ENCODE measurements at places on chromosomes 2 and 18.

- DNase-seq, result peak; percentile 75
Observed at GRCh38 chr18:62877411-62878221, 162.3 kb downstream of the PHLPP1 start.

DNA sequence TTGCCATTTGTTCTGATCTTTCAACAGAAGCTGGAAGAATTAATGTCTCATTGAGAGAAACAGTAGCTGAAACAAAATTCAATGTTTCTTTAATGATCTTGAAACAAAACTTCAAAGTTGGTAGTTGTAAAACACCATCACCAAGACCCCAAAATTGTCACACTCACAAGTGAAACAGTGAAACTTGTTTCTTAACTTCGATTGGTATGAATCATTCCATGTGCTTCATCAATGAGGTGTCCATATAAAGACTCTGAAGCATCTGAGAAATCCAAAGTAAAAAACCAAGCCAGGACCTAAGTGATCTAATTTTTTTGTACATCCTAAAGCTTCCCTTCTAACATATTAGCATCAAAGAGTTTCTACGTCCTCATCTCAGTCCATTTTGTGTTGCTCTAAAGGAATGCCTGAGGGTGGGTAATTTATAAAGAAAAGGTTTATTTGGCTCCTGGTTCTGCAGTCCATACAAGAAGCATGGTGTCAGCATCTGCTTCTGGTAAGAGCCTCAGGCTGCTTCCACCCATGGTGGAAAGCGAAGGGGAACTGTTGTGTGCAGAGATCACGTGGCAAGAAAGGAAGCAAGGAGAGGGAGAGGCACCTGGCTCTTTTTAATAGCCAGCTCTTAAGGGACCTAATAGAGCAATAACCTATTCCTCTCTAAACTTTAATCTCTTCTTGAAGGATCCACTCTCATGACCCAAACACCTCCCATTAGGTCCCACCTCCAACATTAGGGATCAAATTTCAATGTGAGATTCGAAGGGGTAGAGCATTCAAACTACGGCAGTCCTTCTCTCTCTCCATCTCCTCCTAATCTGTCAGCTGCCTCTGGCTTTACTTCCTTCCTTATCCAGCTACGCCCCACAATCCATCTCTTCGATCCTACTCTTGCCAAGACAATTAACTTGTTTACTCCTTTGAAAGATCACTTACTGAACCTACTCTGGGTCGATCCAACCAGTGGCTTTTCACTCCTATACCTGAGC is 20.7 kb upstream of the TLK1 start:
- DNase-seq, result no peak

DNA sequence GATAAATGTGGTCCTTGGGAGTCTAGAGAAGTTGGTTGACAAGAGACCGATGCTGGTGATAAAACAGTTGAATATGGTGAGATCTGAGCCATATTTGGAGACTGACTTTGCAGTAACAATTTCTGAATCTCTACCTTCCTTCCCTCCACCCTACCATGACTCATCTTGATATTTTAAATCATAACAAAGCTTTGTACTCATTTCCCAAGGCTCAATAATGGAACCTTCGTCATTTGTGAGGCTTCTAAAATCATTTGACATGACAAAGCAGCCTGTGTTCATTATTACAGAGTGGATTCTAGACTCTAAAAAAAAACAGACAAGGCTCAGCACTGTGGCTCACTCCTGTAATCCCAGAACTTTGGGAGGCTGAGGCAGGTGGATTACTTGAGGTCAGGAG is 38.5 kb upstream of the PDCL3 start:
- no peak for DNase-seq

DNA sequence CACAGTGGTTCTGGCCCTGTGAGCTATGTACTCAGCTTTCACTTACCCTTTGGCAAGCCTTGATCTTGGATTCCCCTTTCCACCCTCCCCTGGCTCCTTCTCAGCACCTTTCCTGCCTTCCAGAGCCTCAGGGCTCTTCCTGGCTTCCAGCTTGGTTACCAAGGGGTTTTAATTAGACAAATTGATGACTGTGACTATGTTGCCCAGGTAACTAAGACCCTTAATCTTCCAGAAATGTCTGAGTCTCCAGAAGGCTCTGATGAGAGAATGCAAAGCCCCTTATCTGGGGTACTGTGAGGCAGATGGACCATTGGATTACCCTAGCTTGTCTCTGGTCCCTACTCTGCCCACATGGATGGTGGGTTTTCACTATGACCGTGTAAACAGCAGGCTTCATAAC is 174.2 kb downstream of the LOXHD1 start:
- DNase-seq, result no peak
